CD4-positive, alpha-beta T cell (primary cell): ENCODE measurements at places on chromosomes 4 and X.

DNA sequence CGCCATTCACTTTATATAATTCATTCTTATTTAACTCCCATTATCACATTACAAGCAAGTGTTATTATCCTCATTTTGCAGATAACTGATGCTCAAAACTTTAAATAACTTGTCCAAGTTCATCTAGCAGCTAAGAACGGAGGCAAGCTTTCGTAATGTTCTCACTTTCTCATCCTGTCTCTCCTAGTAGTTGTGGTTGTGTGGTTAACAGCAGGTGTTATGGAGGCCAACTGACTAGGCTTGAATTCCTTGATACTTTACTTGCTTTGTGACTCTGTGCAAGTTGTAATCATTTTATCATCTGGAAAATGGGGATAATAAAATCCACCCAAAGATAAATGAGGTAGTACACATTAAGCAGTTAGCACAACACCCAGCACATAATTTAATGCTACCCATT lies 109.9 kb upstream of the PTPN13 start:
- DNase-seq, result no peak

- peak; percentile 11 for DNase-seq
These were observed 18.9 kb upstream of the GPR101 start for GRCh38 chrX:137052643-137053235.

DNA sequence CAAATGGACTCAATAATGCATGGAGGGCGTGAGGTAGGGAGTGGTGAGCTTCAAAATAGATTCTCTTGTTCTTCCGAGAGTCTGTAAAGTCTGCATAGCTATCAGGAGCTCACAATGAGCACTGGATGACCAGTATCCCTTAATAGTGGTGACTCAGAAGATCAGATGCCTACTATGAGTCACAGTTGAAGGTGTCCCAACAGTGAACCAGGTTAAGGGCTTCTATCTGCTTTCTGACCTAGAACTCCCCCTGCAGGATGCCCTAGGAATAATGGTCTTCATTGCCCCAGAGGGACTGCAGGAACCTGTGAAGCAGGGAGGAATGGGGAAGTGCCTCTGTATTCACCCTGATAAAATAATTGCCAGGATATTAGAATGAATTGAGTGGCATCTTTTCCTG lies 22.1 kb downstream of the DGKK start:
- no peak for DNase-seq

- no peak for DNase-seq
These were observed 10.0 kb downstream of the TNIP3 start for GRCh38 chr4:121154103-121154515.

DNA sequence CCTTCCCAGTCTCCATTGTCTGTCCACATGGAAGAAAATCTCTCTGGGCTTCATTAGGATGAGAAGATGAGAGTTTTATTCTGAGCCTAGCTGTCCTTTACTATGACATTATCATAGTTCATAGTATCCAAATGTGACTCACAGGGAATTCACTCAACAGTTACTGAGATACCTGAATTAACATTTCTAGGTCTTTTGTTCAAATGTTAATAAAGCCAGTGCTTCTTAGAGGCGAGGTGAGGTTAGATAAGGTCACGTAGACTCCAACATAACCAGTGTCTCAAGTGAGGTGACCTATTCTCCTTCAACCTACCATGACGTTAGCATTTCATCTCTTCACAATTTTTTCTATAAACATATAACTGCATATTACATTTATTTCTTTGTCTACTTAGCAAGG lies 67.2 kb downstream of the PALLD start:
- DNase-seq, result no peak

GRCh38 chr4:119788349-119789266 lies 160.0 kb upstream of the PDE5A start:
- DNase-seq, result no peak

DNA sequence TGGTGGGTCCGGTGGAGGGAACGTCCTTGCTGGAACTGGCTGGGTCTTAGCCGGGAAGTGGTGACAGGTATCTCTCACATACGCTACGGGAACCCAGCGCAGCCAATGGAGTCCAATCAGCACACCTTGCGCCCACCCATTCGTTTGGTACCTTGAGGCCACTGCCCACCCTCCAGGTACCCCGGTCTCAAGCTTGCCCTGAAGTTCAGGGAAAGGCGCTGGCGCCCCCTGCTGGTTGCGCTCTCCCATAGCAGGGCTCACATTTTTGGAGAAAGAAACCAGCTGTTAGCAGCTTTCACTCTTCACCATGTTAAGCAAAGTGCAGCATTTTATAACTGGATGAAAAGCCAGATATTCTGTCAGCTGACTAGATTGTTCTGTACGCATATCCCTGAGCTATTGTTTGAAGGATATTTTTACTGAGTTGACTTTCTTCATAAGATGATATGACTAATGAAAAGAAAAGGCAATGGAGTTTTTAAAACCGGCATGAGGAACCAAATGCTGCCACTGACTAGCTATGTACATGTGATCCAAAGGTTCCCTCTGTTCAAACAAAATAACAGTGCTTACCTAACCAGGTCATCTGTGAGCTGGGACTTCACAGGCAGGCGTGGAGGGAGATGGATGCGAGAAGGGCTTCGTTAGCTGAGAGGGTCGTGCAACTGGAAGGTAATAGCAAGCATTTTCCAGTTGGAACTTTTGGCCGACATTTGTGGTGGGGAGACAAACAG lies 43.7 kb downstream of the OTOP1 start:
- no peak for DNase-seq

GRCh38 chrX:134294548-134294947 lies 57.6 kb downstream of the CCDC160 start:
- no peak for DNase-seq

- no peak for DNase-seq
These were observed 128.2 kb downstream of the CPEB2 start for GRCh38 chr4:15130441-15130840.

DNA sequence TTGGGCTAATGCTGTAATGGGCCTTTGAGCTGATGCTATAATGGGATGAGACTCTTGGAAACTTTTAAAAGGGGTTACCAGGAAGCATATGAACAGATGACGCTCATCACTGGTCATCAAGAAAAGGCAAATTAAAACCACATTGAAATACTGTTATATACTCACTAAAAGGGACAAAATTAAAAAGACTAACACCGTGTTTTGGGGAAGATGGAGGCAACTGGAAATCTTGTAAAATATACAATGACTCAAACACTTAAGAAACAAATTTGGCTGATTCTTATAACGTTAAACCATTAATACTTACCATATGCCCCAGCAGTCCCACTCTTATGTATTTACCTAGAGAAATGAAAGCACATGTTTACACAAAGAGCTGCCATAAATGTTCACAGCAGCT lies 207.2 kb upstream of the GPRIN3 start:
- DNase-seq, result no peak

- DNase-seq, result peak; percentile 11
These were observed 32.1 kb downstream of the ZGRF1 start for GRCh38 chr4:112604589-112604988.

DNA sequence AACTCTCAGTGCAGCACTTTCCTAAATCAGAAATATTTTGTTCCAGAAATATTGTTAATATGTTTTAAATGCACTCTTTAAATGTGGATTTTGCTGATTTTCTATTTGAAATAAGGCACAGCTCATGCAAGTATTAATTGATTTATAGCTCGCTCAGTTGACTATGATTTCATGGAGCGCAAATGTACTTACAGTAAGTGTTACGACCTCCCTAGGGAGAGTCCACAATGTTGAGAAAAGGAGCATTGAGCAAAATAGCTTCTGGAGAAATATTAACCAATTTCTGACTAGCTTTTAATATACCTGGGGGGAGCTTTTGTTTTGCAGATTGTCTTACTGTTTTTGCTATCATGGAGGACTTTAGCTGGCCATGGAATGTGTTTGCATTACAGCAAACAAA lies 1687.5 kb downstream of the STIM2 start:
- DNase-seq, result no peak

- DNase-seq, result no peak
These were observed 394 bp downstream of the MED14 start for GRCh38 chrX:40734971-40735324.

- no peak for DNase-seq
These were observed 8.8 kb upstream of the GRPR start for GRCh38 chrX:16114611-16115010.

GRCh38 chrX:97494756-97495372 lies 611.2 kb downstream of the RPA4 start:
- no peak for DNase-seq

- no peak for DNase-seq
These were observed 37.6 kb downstream of the YIPF6 start for GRCh38 chrX:68536429-68536828.

GRCh38 chr4:122706511-122706910 lies 26.0 kb upstream of the BBS12 start:
- DNase-seq, result no peak

GRCh38 chr4:125331116-125331515 lies 16.4 kb downstream of the FAT4 start:
- DNase-seq, result no peak

DNA sequence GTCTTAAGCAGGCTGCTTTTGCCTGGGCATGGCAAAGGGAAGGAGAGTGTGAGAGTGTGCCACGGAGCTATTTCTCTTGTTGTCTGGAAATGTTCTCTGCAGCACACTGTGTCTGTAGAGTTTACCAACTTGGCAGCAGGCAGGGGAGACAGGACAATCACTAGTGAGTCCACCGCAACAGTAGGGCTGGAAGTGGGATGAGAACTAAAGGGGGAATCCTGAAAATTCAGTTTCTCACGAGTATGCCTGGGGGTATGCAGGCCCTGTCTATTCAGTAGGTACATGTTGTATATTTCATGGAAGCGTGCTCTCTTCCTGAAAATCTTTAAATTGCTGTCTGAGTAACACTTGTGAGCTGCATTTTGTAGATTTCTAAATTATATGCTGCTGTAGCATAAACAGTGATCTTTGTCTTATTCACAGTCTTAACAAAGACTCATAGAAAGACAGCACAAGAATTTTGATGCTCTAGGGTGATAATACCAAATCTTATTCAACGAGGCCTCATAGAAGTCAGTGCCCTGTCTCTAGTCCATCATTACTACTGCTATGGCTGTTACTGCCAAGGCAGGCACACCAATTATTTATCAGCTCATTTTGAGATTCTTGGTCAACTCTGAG lies 200.4 kb upstream of the LEF1 start:
- DNase-seq, result no peak
